Metanephros (tissue), 2 donors: ENCODE measurements at places on chromosomes 13 and 19. TPM values are rescaled to one million over a fixed set of nuclear protein-coding genes. Genes with fewer than 3 reads are reported as not detected.

PRR19 gene
- total RNA-seq = 0.70 TPM

ERICH6B gene
- total RNA-seq = not detected

SYCN gene
- not detected for total RNA-seq

PROSER3 gene
- total RNA-seq = 15.9 TPM

C5AR1 gene
- total RNA-seq = 8.3 TPM

CEACAM8 gene
- 2.5 TPM for total RNA-seq

CGB8 gene
- total RNA-seq = not detected

ZNF525 gene
- total RNA-seq = 14.8 TPM

IFNL1 gene
- not detected for total RNA-seq

SPACA7 gene
- not detected for total RNA-seq

CYSLTR2 gene
- total RNA-seq = 1.1 TPM

SSC5D gene
- total RNA-seq = 5.3 TPM

C19orf67 gene
- not detected for total RNA-seq

ZNF575 gene
- total RNA-seq = 1.8 TPM

PALM3 gene
- total RNA-seq = 5.0 TPM

ZNF432 gene
- 13.5 TPM for total RNA-seq

URAD gene
- total RNA-seq = not detected

SCGB2B2 gene
- total RNA-seq = 0.18 TPM

CKM gene
- total RNA-seq = 1,004 TPM

KCNRG gene
- total RNA-seq = 5.7 TPM

CYP4F2 gene
- not detected for total RNA-seq

LYPD3 gene
- total RNA-seq = 0.70 TPM

CD79A gene
- total RNA-seq = 4.4 TPM

DHDH gene
- total RNA-seq = 1.4 TPM

KCTD4 gene
- total RNA-seq = 0.23 TPM

SIGLECL1 gene
- total RNA-seq = not detected

KIR2DL4 gene
- not detected for total RNA-seq

CDKN2D gene
- 24.2 TPM for total RNA-seq

ZNF557 gene
- total RNA-seq = 13.8 TPM

AP1M2 gene
- 39.8 TPM for total RNA-seq

LEUTX gene
- total RNA-seq = not detected

BRME1 gene
- 4.2 TPM for total RNA-seq

SRRM5 gene
- total RNA-seq = 0.06 TPM

ZNF329 gene
- total RNA-seq = 24.6 TPM

PRX gene
- 8.5 TPM for total RNA-seq

GDF15 gene
- total RNA-seq = 139 TPM
